NCI-H2081 (cell line): ENCODE measurements at places on chromosomes 16 and 17.

GRCh38 chr17:76032073-76032779, 5.1 kb upstream of the EVPL start:
- peak; percentile 88 for DNase-seq

DNA sequence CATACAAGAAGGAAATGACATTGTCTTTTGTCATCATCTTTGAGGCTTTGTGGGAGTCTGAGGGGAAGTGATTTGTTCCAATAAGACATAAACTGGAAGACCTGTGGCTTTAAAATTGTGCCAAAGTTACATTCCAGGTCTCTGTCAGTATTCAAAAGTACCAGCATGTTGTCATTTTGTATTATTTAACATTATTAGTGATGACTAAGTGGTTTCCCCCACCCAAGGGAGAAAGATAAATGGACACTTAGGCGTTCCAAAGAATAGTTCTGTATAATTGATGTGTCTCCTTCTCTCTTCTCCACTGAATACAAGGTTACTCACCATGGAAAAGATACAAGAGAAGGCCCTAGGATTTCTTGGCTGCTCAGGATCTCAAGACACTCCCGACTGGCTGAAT, 3.8 kb downstream of the CFAP97D1 start:
- no peak for DNase-seq

GRCh38 chr16:69193855-69194254, 6.9 kb downstream of the SNTB2 start:
- no peak for DNase-seq

DNA sequence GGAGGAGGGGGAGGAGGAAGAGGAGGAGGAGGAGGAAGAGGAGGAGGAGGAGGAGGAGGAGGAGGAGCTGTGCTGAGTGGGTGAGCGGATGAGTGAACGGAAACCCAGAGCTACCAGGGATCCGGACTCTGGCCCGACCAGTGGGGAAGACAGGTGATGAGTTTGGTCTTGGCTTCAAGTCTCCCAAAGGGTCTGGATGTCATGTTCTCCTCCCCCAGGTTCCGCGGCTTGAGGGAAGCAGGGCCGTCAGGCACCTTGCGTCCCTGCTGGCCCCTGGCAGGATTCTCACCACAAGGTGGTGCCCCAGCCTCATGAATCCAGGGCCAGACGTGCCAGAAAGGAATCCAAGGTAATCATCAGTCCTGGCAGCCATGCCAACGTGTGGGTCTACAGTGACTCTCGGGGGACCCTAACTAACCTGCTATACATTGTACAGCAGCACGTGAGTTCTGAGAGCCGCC, 13.5 kb upstream of the ABAT start:
- DNase-seq: peak; percentile 68

DNA sequence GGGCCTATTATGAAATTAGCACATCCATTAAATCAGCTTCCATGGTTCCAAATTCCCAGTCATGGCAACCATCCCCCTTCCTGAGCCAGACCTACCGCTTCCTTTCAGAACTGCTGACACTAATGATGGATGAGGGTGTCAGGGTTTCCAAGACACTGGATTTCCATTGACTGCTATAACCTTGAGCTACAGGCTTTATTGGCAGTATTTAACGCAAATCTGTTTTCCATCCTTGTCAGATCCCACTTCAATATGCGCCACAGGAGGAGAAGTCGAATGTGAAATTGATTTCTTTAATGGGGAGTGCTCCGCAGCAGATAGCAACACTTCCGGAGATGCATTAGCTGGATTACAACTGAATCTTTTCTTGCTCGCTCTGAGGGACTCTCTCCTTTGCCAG, 197.1 kb downstream of the HS3ST4 start:
- DNase-seq: no peak

GRCh38 chr17:81367171-81367570, 28.1 kb upstream of the BAHCC1 start:
- DNase-seq: no peak

DNA sequence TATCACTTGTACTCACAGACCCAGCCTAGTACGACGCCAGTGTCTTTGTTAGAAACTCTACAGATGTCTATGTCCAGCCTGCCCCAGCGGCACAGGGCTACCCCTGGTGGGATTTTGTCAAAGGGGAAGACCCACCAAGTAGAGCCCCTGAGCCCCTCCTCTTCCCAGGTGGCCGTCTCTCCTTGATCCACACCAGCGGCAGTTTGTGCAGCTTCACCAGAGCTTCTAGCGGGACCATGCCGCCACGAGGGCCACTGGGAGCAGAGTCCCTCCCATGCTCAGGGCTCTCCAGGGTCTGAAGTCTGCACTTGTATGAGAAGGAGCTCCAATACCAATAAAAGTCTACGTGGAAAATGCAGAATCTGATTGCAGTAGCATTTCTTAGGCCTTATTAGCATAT, 157.1 kb downstream of the RPTOR start:
- no peak for DNase-seq

DNA sequence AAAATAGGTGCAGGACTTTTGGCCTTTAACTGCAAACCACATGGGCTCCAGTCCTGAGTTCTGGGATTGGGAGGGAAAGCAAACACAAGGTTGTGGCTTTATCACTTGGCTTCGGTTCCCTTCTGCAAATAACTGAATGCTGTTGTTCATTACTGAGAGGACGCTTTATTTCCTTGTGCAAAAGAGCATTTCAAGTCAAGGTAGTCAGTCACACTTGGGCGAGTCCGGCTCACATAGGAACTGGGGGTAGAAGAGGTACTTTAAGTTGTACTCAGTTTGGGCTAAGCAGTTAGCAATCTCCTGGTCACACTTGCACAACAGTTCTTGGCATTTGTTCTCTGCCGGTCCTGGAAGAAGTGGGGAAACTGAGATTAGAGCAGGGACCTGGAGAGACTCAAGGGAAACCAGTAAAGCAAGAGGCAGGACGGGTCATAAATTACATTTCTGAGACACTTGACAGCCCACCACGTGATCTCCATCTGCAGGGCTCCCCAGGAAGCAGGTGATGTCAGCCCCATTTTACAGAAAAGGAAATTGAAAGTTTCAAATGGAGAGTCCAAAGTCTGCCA, 21.6 kb downstream of the PLA2G10 start:
- DNase-seq: no peak

GRCh38 chr16:51053775-51054174, 97.3 kb downstream of the SALL1 start:
- no peak for DNase-seq

DNA sequence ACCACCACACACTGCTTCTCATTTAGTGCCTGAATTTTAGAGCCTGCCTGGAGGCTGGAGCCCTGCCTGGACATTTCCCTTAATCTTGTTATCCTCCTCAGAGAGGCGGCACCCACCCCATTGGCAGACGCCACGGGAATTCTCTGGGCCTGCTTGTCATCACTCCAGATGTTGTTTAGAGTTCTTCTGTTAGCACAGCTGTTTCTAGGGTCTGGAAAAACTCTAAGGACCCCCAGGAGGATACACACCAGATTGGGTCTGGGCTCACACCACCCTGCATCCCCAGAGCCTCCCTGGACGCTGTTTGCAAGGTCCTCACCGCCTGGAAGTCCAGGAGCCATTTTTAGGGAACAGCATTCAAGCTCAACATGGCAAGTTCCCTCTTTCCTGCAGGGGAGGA, 565 bp upstream of the XAF1 start:
- DNase-seq: no peak

- DNase-seq: peak; percentile 88
Measured at GRCh38 chr17:73304971-73305812, 6.6 kb downstream of the CDC42EP4 start.

- no peak for DNase-seq
Measured at GRCh38 chr17:81910840-81911276, 341 bp downstream of the PCYT2 start.

- DNase-seq: no peak
Measured at GRCh38 chr16:87254296-87254695, 62.9 kb downstream of the C16orf95 start.

- DNase-seq: peak; percentile 28
Measured at GRCh38 chr17:35740997-35741931, 9.8 kb downstream of the RASL10B start.

DNA sequence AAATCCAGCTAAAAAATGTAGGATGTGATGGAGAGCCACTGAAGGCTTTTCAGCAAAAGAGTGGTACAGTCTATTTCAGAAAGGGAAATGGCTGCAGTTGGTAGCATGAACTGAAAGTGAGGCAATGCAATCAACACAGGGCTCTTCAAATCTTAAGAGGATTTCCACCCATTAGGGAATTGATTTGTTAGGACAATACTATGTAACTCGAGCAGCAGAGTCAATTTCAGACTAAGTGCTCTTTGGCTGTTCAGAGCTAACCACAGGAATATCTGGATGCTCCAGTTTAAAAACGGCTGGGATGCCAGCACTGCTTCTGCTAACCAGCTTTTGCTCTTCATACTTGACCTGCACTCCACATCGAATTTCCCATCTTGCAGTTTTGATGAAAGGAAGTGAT, 24.6 kb downstream of the CACNG1 start:
- DNase-seq: no peak

GRCh38 chr16:82452004-82452756, 174.6 kb upstream of the CDH13 start:
- DNase-seq: no peak

- no peak for DNase-seq
Measured at GRCh38 chr17:42456223-42457106, 2.2 kb upstream of the ATP6V0A1 start.

GRCh38 chr17:56793531-56793930, 40.2 kb downstream of the C17orf67 start:
- no peak for DNase-seq

GRCh38 chr16:89636663-89637062, 20.8 kb downstream of the CHMP1A start:
- no peak for DNase-seq
